Ascending aorta (tissue), 2 donors: ENCODE measurements at places on chromosomes 11 and 22.

DNA sequence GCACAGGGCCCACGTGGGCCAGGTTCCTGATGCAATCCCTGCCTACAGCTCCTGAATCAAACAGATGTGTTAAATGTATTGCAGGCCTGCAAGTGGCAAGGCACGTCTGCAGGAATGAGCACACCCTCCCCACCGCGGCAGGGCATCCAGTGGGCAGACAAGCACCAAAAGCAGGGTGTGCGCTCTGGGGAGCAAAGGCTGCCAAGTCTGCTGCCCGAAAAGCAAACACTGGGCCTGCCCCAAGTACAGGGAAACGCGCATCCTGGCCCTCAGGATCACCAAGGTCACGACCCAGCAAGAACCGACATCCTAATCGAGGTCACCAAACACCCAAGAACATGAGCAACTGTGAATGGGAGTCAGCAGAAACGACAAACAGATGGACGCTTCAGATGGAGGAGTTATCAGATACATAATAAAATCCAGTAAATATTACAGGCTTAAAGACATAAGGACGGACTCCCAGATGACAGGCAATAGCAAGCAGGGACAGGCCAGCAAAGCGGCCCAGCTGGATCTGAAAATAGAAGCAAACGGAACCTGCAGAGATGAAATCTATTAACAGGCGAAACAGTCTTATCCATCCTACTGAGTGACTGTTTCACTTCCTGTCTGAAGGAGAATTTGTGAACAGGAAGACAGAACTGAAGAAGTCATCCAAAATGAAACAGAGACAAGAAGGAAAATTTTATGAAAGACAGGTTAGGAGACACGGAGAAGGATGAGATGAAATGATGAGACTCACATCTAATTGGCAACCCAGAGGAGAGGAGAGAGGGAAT is 26.7 kb downstream of the CARS1 start:
- DNase-seq: no peak

GRCh38 chr22:19807914-19808872 is 46.5 kb downstream of the GNB1L start:
- DNase-seq: no peak

- DNase-seq: no peak
Measured at GRCh38 chr11:34525888-34526657, 12.5 kb upstream of the ELF5 start.

- no peak for DNase-seq
Measured at GRCh38 chr11:71183878-71184277, 68.5 kb downstream of the SHANK2 start.

DNA sequence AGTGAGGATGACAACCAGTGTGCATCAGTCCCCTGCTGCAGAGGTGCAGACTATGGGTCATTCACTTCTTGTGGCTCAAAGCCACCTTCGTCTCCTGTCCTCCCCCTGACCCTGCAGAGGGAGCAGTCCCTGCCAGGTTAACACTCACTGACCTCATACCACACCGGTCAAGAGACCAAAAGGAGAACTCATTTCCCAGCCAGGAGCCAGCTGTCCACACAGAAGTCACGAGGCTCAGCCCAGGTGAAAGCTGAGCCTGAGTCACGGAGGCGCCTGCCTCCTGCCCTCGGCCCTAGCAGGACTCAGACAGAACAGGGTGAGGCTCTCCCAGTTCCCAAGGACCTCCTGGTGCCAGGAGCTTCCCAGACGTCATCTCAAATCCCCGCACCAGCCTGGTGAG is 103.7 kb downstream of the MN1 start:
- DNase-seq: no peak

DNA sequence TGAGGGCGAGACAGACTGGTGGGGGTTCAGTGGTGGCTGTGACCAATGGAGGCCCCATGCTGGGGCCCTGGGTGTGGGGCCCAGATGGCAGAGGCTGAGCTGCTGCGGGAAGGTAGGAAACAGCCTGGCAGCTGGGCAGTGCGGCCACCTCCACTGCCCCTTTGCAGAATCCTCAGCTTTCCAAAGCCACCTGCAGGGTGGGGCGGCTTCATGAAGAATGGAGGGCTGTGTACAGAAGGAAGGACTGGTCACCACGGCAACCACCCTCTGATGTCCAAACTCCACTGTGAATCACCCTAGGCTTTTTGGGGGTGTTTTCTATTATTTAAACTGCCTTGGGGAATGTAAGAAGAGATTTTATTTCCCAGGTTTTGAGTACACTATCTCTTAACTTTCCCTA is 166.3 kb upstream of the NAV2 start:
- no peak for DNase-seq

GRCh38 chr22:36048911-36049677 is 20.5 kb upstream of the RBFOX2 start:
- DNase-seq: no peak

- no peak for DNase-seq
Measured at GRCh38 chr11:116563028-116563711, 209.6 kb downstream of the BUD13 start.

DNA sequence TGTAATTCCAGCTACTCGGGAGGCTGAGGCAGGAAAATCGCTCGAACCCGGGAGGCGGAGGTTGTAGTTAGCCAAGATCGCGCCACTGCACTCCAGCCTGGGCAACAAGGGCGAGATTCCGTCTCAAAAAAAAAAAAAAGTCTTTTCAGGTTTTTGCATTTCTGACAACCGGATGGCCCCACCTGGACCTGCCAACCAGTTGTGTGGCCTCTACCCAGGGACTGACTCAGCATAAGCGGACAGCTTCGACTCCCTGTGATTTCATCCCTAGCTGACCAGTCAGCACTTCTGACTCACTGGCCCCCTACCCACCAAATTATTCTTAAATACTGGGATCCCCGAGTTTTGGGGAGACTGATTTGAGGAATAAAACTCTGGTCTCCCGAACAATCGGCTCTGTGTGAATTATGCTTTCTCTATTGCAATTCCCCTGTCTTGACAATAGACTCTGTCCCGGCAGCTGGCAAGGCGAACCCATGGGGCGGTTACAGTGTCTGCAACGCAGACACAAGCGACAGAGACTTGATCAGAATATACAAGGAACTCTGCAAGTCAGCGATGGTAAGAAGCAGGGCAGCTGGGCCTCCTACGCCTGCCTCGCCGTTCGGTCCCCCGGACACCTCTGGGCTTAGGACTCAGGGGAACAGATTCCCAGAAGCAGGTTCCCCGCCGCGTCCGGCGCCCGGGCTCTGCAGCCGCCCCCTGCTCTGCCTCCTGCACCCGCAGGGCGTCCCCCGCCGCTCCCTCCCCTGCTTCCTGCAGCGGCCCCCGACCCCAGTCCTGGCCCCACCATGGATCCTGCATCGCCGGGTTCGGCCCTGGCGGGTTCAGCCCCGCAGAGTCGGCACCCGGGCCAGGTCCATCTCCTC is 741 bp upstream of the TALDO1 start:
- DNase-seq: no peak

DNA sequence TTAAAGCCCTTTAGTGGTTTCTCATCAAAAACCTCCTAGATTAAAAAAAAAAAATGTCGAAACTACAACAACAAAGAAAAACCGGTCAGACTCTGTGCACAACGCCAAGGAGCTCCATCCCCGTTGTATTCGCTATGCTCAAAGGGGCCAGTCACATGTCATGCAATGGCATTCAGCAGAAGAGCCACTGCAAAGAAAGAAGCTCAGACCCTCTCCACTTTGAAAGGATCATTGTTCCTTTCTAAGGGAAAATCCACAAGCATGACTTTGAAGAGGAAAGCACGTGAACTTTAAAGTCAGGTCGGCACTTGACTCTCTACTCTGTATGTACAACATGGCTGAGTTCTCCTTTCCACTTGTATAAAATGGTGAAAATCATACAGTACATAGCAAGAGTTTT is 655.6 kb downstream of the ETS1 start:
- no peak for DNase-seq

- peak; percentile 19 for DNase-seq
Measured at GRCh38 chr11:134564472-134565200, 152.6 kb upstream of the B3GAT1 start.

DNA sequence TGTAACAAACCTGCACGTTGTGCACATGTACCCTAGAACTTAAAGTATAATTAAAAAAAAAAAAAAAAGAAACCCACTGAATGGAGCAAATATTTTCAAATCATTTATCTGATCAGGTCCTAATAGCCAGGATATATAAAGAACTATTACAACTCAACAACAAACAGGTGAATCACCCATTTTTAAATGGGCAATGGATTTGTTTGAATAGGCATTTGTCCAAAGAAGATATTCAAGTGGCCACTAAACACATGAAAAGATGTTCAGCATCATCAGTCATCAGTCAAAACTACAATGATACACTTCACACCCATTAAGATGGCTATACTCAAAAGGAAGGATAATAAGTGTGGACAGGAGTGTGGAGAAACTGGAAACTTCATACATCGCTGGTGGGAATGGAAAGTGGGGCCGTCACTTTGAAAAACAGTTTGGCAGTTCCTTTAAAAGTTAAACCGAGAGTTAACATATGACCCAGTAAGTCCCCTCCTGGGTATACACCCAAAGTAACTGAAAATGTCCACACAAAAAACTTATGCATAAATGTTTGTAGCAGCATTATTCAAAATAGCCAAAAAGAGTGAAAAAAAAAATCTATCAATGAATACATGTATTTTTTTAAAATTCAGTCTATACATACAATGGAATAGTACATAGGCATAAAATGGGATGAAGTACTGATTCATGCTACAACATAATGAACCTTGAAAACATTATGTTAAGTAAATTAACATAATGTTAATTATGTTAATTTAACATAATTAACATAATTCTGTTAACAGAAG is 53.1 kb downstream of the ARRB1 start:
- DNase-seq: no peak

- no peak for DNase-seq
Measured at GRCh38 chr11:75100314-75100713, 3.6 kb upstream of the OR2AT4 start.

GRCh38 chr11:33713151-33713855 is 12.7 kb upstream of the C11orf91 start:
- DNase-seq: no peak

- DNase-seq: no peak
Measured at GRCh38 chr11:130070846-130071200, 1.1 kb downstream of the APLP2 start.

- no peak for DNase-seq
Measured at GRCh38 chr22:31105282-31105929, 2.0 kb downstream of the SELENOM start.

- DNase-seq: no peak
Measured at GRCh38 chr11:79417069-79417920, 23.5 kb downstream of the TENM4 start.

DNA sequence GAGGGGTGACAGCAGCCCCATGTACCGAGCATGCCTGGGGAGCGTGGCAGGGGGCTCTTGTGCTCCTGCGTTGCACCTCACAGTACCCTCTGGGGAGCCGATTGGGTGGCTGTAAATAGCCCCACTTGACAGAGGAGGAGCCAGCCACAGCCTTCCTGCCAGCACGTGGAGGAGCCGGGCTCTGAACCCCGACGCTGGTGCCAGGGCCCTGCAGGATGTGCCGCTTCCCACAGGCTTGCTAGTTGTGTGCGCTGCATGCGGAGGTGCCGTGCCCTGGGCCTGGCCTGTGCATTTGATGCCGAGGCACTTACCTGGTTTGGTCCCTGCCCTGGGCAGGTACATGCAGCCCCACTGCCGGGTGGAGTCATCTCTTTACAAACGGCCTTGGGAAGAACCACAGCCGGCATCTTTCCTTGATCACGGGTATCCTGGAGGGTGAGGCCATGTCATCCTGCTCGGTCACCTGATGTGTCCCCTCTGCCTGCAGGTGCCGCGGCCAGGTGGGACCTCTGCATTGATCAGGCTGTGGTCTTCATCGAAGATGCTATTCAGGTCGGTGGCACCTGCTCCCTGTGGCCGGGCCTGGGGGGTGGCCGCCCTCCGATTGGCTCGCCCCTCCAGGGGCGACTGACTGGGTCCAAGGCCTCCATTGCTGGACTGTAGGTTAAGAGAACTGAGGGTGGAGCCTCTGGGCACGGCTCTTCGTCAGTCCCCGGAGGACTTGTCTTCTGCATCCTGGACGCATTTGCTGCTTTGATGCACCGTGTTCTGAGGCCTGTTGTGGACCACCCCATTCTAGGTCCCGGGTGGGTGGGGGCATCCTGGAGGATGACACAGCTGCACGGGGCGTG is 5.0 kb downstream of the TPCN2 start:
- DNase-seq: no peak

DNA sequence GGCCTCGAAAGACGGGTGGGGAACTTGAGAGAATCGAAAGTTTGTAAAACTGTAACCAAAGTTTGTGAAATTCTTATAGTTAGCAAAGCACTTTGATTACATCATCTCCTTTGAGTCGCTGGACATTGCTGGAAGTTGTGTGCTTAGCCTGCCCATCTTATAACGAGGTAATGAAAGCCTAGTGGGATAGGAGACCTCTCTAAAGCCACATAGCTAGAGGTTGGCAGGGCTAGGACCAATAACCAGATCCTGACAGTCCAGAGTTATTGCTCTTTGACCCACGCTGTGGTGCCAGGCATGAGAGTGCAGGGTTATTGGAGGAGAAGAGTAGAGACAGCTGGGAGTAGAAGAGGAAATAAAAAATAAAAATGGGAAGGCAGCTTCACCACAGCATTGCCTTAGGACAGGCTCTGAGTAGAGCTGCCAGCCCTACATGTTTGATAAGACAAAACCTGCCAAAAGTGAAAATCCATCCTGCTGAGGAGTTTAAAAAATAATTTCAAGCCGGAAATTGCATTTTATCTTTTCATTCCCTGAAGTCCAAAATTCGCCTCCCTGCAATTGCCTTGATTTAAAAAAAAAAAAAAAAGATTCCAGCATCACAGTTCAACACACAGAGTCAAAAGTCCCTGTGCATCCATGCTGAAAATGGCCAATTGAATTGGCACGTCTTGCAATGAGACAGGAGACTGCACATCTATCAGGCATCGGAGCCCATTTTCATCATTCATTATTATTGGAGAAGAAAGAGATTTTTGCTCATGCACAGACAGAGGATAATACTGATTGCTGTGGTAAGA is 225.5 kb upstream of the POU2AF2 start:
- DNase-seq: no peak

- DNase-seq: no peak
Measured at GRCh38 chr11:1729692-1730011, 20.7 kb downstream of the IFITM10 start.

- no peak for DNase-seq
Measured at GRCh38 chr11:17673951-17674350, 45.4 kb upstream of the MYOD1 start.

GRCh38 chr11:2085251-2086066 is 53.7 kb downstream of the IGF2 start:
- DNase-seq: peak; percentile 33

GRCh38 chr11:57202281-57202680 is 20.5 kb downstream of the LRRC55 start:
- no peak for DNase-seq

DNA sequence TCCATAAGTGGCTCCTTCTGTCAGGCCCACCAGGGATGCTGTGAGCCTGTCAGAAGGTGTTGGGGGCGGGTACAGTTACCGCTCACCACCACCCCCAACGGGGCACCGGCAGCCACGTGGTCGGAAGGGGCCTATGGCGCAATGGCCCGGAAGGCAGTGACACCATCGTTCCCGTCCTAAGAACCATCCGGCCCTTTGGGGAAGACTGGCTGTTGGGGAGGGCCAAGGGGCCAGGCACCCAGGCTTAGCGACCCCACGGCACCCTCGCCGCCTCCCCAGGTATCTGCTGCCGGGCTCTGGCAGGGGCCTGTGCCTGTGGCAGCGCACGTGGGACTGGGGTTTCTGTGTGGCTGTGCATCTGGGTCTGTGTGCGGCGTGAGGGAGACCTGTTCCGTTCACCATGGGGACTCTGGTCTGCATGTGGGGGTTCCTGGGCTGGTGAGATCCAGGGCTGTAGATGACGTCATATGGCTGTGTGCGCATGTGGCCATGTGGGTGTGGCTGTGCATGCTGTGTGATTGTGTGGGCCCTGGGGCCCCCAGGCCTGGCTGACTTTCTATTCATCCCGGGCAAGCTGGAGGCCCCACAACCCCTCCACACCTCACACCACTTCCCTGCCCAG is 717 bp downstream of the OSM start:
- peak; percentile 47 for DNase-seq
